Stimulated activated CD4-positive, alpha-beta T cell treated with anti-CD3 and anti-CD28 coated beads, Interleukin-15, amount 100 ng/mL, for 48 hours (primary cell): ENCODE measurements at places on chromosomes 12 and 14.

DNA sequence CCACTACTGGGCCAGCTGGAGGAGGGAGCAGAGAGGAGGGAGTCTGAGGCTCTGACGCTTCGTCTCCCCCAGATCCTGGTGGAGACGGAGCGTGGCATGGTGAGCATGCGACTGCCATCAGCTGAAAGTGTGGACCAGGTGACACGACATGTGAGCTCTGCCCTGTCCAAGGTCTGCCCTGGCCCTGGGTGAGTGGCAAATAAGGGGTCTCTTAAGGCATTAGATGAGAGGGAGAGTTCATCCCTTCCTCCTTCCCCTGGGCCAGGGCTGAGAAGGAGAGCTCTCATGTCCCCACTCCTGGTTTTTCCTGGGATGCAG lies 2.5 kb downstream of the CARMIL3 start:
- DNase-seq = no peak

DNA sequence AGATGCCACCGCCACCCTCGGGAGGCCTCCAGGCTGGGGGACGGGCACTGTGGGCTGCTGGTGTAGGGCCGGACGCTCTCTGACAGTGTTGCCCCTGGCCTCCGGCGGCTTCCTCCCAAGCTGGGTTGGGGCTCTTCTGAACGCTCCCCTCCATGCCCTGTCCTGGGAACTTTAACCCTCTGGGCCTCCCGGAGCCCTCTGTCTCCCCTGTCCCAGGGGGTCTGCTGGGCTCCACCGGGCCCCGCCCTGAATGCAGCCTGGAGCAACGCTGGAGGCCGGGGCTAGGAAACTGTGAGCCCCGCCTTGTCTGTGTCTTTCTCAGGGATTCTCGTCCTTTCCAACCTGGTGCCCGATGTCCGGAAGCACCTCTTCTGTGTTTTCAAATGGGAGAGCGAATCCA lies 45.7 kb upstream of the FBRSL1 start:
- DNase-seq = no peak

DNA sequence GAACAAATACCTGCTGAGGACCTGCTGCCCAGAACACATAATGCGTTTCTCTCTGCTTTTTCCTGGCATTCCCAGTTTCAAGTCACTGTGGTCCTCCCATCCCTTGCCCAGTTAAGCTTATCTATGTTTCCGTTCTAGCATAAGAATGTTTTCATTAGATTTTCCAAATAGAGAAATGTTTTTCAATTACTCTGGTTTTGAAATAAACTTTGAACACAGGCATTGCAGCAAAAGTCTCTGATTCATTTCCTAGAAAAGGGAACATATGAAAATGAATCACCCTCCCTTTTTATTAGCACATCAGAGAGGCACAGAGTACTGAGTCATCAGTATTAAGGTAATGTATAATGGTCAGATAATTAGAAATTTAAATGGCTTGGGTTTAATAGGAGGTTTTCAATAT lies 201.1 kb upstream of the TMEM260 start:
- no peak for DNase-seq

- DNase-seq = no peak
These were observed 35.4 kb downstream of the DMAC2L start for GRCh38 chr14:50347521-50347920.

- DNase-seq = no peak
These were observed 272.6 kb downstream of the CCER1 start for GRCh38 chr12:90682398-90682797.

DNA sequence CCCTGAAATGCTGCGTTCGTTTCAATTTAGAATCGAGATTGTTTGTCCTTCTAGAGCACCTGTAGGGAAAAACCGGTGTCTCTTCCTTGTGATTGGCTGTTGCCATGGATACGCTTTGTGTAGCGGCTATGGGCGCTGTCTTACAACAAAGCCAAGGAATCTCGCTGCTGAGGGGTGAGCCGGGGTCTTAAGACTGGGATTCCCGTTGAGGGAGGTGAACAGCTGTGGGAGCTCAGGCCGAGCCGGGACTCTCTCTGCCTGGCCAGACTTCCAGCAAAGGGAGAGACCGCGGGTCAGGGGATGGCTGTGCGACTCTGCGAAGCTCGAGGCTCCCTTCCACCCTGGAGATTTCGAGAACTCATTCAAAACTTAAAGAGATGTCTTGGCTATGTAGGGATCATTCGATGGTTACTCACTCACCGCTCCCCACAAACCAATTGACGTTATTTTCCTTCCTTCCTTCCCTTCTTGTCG lies at the start of the genes LRRIQ1 and TSPAN19:
TSS of gene LRRIQ1 (plus strand) at position 118 of the 474 bp plus-strand sequence. CDS start 1,826 bp downstream, outside the sequence.
TSS of gene TSPAN19 (minus strand) at position 44 of the 474 bp plus-strand sequence. CDS start 6,331 bp downstream, outside the sequence.
- no peak for DNase-seq

GRCh38 chr14:21042918-21043317 lies 756 bp downstream of the RNASE7 start:
- DNase-seq = no peak

DNA sequence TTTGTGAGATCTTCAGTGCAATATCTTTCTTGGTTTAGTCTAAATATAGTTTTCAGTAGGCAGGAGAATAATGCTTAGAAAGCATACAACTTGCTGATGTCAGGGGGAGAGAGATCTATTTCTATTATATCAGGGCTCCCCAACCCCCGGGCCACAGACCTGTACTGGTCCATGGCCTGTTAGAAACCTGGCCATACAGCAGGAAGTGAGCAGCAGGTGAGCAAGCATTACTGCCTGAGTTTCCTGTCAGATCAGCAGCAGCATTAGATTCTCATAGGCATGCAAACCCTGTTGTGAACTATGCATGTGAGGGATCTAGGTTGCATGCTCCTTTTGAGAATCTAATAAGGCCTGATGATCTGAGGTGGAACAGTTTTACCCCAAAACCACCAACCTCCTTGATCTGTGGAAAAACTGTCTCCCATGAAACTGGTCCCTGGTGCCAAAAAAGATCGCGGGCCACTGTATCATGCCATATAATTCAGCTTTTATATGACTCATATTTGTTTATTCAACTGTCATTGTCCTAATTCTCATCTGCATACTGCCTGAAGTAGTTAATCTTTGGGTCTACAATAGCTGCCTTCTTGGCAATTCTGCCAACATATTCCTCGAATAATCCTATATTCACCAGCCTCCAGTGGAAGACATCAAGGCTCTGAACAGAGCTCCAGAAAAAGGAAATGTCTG lies 163.6 kb upstream of the DYRK2 start:
- no peak for DNase-seq

GRCh38 chr14:32023540-32023939 lies 53.6 kb upstream of the ARHGAP5 start:
- no peak for DNase-seq

DNA sequence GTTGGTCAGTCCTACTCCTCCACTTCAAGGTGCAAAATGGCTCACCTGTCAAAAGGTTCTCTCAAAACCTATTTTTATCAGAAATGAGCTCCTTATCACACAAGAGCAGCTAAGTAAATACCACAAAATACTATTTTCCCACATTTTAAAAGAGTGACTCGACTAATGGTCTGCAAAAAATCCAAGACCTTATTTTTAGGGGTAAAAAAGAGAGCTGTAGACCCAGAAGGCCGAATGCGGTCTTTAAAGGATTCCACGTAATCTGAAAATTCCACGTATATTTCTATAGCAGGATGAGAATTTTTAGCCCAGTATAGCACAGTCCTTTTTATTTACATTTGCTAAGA lies 3.8 kb downstream of the C14orf93 start:
- no peak for DNase-seq
